ENCODE measurements at places on chromosomes 5 and 9.

- no peak for DNase-seq
Observed at GRCh38 chr5:93058309-93058708, 522.7 kb downstream of the NR2F1-AS1 start.

DNA sequence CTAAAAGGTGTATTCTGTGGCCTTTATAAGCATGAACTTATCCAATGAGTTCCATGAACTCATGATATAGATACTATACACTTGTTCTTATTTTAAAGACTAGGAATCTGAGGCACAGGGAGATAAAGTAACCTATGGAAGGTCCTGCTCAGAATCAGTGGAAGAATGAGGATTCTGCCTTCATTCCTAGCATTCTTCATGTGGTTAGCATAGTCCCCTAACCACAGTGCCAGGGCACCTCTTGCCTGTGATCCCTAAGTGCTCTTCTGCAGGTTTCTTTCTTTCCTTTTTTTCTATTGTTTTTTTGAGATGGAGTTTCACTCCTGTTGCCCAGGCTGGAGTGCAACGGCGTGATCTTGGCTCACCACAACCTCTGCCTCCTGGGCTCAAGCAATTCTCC, 174.1 kb downstream of the C9orf152 start:
- DNase-seq: no peak

DNA sequence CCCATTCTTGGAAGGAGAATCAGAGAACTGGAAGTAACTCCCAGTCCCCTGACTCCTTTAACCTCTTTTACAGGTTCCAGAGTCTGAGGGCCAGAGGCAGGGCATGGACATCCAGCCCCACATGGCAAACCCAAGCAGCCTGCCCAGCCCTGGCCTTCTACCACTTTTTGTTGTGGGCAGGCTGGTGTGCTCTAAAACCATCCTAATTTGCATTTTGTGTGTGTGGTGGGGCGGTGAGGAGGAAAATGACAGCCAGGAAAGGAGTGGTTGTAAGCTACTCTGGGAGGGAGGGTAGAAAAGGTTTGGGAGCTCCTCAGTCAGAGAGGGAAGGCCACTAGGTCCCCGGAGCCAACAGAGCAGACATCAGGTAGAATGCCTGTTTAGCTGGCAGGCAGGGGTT, 90.6 kb downstream of the PSD2 start:
- DNase-seq: no peak

DNA sequence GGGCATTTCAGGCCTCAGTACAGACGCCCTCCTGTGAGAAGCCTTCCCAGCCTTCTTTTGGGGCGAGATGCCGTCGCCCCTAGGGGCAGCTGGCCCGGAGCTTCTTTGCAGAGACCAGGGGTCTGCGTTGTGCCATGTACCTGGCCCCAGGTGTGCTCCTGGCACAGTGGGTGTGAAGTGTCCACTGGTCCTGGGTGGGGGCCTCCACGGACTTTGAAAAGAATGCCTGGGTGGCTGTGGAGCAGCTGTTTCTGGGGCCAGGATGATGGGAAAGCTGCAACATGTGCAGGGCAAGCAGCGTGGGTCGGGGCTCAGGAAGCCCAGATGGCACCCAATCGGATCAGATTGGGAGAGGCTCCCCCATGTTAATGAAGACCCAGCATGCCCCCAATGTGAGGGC, 47.8 kb downstream of the WNK2 start:
- DNase-seq: no peak

GRCh38 chr9:27347889-27348288, 50.9 kb upstream of the EQTN start:
- DNase-seq: no peak

DNA sequence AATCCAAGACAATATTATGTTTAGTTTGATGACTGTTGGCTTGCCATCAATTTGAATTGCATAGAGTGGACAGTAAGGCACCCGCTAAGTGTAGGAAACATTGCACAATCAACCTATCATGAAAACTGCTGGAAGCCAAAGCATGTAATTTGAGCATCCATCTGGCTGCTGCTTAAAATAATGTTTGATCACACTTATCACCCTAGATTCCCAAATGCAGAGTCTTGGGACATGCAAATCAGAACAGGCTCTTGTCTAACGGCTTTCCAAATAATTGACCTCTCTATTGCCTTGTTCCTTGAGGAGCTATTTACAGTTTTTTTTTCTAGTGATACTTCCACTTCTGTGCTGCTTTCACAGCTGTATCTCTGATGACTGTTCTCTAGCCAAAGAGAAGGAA, 342.1 kb downstream of the PRR16 start:
- no peak for DNase-seq

GRCh38 chr5:76178913-76179312, 95.7 kb downstream of the SV2C start:
- DNase-seq: no peak
